ENCODE measurements at places on chromosomes 1 and 21.

GRCh38 chr1:165942062-165942461 is 114.6 kb downstream of the UCK2 start:
- DNase-seq, result no peak

DNA sequence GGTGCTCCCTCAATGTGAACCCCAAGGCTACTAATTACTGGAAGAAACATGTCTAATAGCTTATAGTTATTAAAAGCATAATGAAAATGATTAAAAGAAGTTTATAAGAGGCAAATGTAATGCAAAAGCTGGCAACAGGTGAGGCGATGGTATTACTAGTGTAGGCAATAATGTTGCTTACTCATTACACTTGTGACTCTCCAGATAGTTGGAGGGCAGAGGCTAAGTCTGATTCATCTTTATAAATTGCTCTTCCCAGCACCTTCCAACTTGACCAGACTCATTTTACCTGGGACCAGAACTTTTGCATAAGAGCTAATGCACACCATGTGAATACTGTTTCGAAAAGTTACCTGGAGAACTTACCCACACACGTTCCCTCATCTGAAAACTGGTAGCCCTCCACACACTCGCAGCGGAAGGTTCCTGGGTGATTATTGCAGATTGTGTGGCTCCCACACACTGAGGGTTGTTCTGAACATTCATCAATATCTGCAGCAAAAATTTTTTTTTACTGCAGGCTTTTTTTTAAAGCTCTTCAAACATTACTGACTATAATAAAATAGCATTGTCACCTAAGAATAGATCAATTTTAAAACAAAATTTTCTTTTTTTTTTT is 48.0 kb downstream of the NID1 start:
- no peak for DNase-seq

DNA sequence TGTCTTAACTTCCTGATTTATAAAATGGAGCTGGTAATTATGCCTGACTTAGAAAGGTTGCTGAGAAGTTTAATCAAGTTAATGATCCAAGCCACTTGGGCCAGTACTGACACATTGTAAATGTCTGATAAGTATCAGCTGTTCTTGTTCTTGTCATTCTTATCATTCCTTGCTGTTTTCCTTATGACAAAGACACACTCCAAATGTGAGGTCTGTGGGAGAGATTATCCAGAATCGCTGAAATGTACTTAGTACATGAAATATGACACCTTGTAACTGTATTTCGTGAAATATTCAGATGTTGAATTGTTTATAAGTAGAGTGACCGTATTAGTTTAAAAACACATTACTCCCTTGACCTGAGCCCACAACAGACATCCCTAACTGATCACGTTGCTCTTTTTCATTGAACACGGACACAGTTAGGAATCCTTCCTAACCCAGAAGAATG is 6.1 kb downstream of the AADACL4 start:
- DNase-seq, result no peak

DNA sequence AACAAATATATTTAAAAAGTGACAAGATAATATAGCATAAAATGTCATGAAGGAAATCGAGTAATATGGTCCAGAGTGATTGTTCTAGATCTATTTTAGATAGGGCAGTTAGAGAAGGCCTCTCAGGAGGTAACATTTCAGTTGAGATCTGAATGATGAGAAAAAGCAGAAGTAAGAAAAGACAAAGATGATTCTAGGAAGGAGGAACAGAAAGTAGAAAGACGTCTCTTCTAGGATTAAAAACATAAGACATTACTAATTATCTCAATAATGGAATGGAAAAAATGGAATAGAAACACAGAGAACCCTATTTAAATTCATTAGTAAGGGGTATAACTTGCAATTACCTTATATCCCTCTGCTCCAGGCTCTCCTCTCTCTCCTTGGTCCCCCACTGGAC is 130.0 kb upstream of the ZNHIT6 start:
- no peak for DNase-seq

GRCh38 chr1:206727981-206728696 is 42.4 kb upstream of the IL19 start:
- DNase-seq, result no peak

DNA sequence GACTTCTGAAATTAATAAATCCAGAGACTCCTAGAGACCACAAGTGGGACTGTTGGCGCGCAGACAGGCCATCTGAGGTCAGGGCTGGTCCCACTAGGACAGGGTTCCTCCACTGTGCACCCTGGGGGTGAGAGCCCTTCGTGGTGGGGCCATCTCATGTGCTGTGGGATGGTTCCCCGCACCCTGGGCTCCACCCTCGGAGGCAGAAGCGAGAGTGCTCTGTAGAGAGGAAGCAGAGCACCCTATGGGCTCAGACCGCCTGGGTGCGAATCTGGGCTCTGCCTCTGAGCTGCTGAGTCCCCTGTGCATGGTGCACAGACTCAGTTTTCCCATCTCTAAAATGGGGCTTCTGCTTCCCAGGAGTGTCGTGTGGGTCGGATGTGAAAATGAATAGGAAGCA is 227.3 kb downstream of the NPHP4 start:
- no peak for DNase-seq

GRCh38 chr1:76068542-76068941 is 6.0 kb upstream of the ST6GALNAC3 start:
- DNase-seq, result no peak

DNA sequence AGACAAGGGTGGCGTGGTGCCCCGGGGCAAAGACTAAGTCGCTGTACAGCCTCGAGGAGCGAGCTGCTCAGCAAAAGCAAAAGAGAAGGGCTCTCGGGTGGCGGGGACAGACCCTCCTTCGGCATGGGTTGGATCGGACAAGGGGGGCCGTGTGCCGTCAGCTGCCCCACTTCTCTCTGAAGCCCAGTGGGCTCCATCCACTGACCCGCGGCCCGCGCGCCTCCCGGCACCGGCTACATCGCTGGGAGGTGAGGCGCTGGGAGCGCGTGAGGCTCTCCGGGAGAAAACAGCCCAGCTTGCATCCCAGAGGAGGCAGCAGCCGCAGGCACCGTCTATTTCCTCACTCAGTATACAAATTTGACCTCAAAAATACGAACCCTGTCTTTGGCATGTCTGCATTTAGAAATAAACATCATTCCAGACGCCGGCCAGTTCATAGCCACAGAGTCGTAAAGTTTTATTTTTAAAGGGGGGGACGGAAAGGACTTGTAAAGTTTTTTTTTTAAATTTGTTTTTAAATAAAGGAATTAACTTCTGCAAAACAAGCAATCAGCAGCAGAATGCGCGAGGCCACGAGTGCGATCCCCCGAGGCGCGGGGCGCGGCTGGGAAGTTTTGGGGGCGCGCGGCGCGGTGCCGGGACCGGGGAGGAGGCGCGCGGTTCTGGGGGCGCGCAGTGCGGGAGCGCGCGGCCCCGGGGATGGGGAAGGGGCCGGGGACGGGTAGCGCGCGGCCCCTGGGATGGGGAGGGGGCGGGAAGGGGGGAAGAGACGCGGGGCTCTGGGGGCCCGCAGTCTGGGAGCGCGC is 689 bp upstream of the GPR137B start:
- no peak for DNase-seq

- DNase-seq, result no peak
These were observed 518.5 kb downstream of the PLPP3 start for GRCh38 chr1:56060906-56061305.

GRCh38 chr1:48030211-48030610 is 33.0 kb upstream of the TRABD2B start:
- no peak for DNase-seq

DNA sequence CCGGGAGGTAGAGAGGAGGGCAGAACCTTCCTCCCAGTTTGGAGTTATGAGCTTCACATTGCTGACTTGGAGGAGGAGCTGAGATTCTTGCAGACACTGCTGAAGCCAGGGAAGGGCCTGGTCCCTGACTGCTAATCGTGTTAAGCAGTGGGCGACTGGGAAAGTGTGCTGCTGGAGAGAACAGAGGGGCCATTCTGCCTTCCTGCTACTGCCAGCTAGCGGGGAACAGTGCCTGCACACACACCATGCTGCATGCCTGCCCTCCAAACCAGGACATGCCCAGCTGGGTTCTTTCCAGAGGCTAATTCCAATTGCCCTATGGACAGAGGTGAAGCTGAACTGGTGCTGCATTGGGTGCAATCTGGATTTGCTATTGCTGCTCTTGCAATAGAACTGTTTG is 281.4 kb downstream of the AJAP1 start:
- no peak for DNase-seq

- no peak for DNase-seq
These were observed 66.8 kb upstream of the ASB17 start for GRCh38 chr1:75999034-75999433.

GRCh38 chr1:41650028-41650880 is 165.8 kb upstream of the EDN2 start:
- DNase-seq, result no peak

DNA sequence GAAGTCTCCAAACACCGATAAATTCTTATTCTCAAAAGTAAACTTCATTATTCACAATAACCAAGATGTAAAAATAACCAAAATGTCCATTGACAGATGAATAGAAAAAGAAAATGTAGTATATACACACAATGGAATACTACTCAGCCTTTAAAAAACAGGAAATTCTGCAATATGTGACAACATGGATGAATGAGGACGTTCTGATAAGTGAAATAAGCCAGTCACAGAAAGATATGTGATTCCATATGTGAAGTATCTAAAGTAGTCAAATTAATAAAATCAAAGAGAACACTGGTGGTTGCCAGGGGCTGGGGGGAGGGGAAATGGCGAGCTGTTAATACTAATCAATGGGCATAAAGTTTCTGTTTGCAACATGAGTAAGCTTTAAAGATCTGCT is 36.0 kb downstream of the LRRC8C start:
- DNase-seq, result no peak

GRCh38 chr1:19612530-19612929 is 31.6 kb upstream of the NBL1 start:
- DNase-seq, result no peak

DNA sequence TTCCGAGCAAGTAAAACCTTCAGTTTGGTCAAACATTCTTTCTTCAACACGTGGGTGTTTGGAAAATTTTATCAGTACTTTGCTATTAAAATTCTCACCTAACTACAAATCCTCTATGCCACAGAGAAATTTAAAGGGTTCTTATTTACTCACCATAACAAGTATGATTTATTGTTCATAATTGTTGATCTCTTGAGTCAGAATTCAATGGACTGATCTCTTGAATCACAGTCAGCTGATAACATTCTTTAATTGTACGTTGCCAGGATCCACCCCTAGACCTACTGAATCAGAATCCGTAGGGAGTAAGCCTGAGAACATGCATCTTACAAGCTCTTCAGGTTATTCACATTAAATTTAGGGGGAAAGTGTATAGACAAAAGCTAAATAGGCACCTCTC is 51.2 kb downstream of the DIPK1A start:
- no peak for DNase-seq

- DNase-seq, result no peak
These were observed 64.0 kb downstream of the WNT9A start for GRCh38 chr1:227883641-227884301.

DNA sequence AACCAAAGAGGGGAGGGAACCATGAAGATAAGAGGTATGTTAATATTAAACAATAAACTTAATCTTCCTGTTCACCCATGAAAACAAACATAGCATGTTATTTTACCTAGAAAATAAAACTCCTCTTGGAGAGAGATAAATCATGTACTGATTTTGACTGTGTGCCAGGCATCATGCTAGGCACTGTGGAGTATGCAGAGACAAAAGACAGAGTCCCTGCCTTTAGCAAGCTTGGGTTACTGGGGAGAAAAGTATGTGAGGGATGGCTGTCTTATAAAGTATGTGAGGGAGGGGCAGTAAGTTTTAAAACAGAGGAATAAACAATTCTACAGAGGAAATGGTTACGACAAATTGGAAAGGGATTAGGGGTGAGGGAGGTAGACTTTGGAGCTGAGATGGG is 129.5 kb upstream of the BEND5 start:
- DNase-seq, result no peak

GRCh38 chr1:21337454-21337927 is 47.2 kb upstream of the ECE1 start:
- no peak for DNase-seq

DNA sequence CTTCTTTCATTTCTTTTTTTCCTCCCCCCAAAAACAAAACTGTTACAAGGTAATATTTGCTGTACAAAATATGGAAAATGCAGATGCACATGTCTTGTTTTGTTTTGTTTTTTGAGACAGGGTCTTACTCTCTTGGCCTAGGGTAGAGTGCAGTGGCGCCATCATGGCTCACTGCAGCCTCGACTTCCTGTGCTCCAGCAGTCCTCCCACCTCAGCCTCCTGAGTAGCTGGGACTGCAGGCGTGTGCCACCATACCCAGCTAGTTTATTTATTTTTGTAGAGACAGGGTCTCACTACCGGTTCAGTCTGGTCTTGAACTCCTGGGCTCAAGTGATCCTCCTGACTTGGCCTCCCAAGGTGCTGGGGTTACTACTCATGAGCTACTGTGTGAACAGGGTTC is 15.5 kb downstream of the PRRC2C start:
- DNase-seq, result no peak

DNA sequence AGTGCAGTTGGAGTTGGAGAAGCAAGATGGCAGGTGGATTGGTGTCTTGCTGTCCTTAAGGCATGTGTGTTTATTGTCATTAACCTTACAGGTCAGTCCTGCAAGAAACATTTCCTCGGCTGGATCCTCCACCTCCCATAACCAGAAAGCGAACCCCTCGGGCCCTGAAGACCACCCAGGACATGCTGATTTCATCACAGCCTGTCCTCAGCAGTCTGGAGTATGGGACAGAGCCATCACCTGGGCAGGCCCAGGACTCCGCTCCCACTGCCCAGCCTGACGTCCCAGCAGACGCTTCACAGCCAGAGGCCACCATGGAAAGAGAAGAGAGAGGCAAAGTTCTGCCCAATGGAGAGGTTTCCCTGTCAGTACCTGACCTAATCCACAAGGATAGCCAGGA is 1.6 kb downstream of the C1orf226 start:
- DNase-seq, result no peak

DNA sequence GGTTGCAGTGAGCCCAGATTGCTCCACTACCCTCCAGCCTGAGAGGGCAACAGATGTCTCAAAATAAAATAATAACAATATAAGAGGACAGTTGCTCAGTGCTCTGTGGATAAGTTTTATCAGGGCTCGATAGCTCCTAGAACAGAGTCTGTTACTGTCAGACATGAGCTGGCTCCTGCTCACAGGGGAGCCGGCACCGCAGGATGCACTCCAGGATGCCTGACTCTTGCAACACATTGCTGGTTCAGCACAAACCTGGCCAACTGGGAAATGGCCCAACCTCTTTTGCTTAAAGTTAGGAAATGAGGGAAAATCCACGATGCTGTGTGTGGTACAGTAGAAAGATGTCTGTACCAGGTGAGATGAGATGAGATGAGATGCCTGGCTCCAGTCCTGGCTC is 5.8 kb upstream of the CTSE start:
- DNase-seq, result no peak

Data from stimulated activated CD4-positive, alpha-beta T cell treated with anti-CD3 and anti-CD28 coated beads, Interleukin-15, amount 100 ng/mL, for 1 hour (primary cell).